ENCODE measurements at places on chromosomes 12 and 14.

DNA sequence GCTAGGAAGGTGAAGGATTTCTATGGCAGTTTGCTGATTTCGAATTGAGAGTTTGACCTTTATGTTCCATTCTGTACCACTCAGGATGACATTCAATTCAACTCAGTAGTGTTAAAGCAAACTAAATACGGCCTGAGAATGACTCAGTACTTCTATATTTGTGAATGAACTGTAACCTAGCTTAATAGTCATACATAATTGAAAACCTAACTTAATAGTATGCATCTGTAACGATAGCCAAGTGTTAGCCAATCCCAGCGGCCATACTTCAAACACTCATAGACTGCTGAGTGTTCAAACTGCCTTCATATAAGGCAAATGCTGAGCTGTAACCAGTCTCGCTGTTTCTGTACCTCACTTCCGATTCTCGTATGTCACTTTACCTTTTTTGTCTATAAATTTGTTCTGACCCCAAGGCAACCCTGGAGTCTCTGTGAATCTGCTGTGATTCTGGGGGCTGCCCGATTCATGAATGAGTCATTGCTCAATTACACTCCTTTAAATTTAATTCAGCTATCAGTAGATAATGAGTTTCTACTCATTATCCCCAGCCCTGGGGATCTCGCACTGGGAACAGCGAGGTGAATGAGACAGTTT is 98.5 kb upstream of the SLC24A4 start:
- DNase-seq = no peak

DNA sequence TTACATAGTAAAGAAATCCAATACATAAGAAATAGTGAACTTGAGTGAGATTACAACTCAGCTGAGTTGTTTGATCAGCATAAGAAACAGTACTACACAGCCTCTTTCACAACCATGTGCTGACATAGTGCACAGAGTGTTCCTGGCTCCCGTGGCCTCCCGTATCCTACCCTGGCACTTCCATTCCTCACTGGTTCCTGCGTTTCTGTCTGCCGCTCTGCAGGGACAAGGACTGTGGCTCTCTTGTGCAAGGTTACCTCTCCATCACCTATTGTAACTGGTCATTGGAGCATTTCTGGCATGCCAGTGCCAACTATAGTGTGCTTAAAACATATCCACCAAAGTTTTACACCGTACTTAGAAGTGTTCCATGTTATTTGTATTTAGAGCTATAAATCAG is 46.3 kb upstream of the PCED1B start:
- no peak for DNase-seq

DNA sequence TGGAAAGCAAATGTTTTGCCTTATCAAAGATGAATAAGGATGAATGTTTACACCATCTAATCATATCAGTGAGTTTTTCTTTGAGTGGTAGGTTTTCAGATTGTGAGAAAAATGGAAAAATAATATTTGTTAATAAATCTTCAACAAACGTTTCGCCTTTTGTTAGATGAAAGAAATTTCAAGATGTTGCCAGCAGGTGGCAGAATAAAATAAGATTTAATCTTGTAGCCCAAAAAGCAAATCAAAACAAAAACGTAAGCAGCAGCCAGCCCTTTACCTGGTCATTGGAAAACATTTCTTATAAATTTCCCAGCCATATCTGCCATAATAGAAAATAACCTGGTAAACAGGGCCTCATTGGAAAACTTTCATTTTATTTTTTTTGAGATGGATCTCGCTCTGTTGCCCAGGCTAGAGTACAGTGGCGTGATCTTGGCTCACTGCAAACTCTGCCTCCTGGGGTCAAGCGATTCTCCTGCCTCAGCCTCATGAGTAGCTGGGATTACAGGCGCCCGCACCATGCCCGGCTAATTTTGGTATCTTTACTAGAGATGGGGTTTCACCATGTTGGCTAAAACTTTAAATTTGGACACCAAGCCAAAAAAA is 15.4 kb upstream of the TMEM120B start:
- peak; percentile 65 for DNase-seq

- DNase-seq = no peak
Measured at GRCh38 chr12:72273499-72273837, 1.3 kb downstream of the TRHDE start.

DNA sequence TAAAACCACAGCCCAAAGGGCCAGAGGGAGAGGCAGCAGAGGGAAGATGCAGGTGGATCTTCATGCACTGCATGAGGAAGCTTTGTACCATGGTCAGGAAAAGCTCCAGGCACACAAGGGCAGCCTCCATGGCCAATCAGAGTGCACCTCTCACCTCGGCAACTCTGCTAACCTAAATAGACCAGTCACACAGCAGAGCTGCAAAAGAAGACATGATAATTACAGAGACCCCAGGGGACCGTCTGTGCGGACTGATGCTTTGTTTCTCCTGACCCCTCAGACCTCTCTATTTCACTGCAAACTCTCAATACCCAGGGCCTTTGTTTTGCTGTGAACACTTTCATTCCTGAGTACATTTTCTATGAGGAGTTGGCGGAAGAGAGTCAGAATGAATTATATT is 10.7 kb upstream of the TCL1B start:
- no peak for DNase-seq

DNA sequence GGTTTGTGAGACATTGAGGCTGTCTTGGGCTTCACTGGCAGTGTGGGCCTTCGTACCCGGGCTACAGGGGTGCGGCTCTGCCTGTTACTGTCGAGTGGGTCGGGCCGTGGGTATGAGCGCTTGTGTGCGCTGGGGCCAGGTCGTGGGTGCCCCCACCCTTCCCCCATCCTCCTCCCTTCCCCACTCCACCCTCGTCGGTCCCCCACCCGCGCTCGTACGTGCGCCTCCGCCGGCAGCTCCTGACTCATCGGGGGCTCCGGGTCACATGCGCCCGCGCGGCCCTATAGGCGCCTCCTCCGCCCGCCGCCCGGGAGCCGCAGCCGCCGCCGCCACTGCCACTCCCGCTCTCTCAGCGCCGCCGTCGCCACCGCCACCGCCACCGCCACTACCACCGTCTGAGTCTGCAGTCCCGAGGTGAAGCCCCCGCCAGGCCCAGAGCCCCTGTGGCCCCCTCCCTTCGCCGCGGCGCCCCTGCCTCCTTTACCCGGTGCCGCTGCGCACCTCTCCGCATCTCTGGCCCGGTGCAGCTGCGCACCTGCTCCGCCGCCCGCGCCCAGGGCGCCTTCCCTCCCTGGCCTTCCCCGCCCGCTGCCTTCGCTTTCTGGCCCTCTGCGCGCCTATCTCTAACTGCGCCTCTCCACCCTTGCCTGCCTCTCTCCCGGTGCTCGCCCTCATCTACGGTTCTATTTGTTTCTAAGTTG is at the start of gene ENO2:
Gene ENO2, plus strand, starts transcription at position 335 of the 701 bp plus-strand sequence. CDS start 1,253 bp downstream, outside the sequence.
- DNase-seq = peak; percentile 80

DNA sequence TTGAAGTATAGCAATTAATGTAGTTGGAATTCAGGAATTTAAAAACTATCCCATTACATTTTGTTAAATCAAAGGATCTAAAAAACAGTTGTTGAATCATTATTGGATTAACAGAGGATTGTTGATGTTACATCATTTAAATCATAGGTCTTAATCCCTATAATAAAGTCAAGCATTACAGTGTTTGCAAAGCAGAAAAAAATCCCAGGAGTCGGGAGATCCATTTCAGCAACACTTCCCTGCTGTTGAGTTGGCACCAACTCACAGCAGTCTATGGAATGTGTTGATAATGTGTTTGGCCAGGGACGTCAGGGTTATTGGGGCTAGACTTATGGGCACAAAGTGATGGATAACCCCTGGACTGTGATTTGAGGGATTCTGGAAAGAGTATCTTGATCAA is 99.1 kb upstream of the TMTC1 start:
- no peak for DNase-seq

DNA sequence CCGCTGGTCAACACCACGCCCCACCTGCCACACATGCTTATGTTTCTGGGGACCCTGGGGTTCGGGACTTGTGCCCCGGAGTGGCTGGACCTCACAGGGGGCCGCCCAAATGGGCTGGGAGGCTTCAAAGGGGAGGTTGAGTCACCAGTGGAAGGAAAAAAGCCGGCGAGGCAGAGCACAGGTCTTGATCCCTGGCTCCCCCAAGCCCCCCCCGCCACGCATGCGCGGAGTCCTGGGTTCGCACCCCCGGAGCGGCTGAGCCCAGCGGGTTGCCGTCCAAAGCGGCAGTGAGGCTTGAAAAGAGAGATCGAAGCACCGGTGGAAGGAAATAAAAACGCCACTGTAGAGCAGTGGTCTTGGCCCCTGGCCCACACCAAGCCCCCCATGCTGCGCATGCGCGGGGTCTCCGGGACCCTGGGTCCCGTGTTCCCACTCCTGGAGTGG is 313.5 kb downstream of the ALG10 start:
- no peak for DNase-seq

DNA sequence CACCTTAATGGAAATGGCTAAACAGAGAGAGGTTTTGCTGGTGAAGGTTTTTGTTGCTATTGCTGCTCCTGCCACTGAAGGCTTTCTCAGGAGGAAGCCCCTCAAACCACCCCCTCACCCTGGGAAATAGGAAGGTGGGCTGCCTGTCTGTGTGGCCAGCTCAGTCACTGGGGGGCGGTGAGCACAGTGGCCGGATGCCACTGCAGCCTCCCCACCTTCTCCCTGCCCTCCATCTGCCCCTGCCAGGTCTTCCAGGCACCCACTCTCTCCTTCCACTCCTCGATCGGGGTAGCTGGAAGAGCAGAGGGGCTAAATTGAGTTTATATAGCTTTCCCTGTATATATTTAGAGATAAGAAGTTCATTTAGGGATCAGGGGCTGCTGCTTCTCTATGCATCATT is 80.8 kb downstream of the PAPOLA start:
- DNase-seq = no peak

DNA sequence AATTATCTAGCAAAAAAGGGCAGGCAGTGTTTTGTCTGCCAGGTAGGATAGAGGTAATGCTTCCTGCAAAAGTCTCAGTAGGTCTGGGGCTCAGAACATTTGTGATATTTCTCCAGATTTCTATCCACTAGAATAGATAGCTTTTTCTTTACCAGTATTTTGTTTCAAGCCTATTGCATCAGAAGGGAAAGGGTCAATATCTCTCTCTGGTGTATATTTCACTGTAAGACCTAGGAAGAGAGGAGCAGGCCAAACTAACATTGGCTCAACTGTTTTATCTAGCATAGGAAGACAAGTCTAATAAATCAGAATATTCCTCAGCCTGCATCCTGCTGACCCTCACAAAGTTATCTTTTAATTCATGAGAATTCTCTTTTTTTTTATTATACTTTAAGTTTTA is 106.7 kb upstream of the DAAM1 start:
- no peak for DNase-seq

DNA sequence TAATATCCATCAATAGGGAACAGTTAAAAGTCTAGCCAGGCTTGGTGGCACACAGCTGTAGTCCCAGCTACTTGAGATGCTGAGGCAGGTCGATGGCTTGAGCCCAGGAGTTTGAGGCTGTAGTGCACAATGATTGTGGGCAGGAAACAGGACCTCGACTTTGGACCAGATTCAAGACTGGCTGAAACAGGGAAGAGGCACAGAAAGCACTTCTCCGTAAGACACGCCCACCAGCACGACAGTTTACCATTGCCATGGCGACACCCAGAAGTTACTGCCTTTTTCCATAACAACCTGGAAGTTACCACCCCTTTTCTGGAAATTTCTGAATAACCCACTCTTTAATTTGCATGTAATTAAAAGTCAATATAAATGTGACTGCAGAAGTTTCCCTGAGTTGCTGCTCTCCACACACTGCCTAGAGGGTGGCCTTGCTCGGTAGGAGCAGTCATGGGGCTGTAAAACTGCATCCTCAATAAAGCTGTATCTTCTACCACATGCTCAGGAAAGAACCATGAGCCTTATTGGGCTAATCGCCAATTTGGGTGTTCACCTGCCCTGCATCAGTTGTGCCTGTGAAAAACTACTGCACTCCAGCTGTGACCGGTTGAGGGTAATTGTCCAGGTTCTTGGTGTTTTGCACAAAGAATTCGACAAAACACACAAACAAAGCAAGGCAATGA is 4.6 kb upstream of the LRRC23 start:
- DNase-seq = no peak

GRCh38 chr12:116813271-116814041 is 67.8 kb downstream of the HRK start:
- no peak for DNase-seq

- DNase-seq = no peak
Measured at GRCh38 chr14:105500726-105501101, 9.7 kb downstream of the TEDC1 start.

DNA sequence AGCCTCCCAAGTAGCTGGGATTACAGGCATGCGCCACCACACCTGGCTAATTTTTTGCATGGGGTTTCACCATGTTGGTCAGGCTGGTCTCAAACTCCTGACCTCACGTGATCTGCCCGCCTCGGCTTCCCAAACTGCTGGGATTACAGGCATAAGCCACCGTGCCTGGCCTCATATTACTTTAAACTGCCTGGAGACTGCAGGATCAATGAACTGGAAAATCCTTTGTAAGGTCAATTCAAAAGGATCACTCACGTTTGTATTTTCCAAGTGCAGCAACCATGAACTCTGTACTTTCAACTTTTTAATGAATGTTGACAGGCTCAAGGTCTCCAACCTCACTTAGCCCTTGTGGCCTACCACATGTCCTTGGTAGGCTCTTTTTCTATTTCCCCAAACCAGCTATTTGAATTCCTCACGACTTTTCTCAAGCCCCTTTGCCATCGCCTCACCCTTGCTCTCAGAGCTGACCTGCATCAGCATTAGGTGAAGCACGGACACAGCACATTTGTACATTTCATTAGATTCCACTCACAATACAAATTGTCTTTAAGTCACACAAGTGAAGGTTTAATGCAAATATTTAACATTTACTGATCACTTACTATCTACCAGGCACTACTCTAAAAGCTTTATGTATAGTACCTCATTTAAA is 42.2 kb upstream of the GCH1 start:
- DNase-seq = no peak

DNA sequence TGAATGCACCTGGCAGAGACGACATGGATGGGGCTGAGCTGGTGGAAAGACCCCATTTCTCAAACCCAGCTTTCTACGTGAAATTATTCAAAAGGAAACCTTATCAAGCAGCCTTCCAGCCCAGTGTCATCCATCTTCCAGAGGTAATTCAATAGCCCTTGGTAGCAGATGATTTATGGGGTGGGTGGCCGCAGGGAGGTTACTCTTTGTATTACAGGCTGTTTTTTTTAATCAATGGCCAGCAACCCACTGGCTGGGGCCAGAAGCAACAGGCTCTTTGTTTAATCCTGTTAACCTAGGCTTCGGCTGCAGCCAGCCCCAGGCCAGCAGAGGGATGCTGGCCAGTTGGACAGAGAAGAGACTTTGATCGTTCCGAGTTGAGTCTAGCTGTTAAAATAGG is 139.8 kb upstream of the SRRM4 start:
- DNase-seq = no peak

- DNase-seq = no peak
Measured at GRCh38 chr14:105952826-105953225, 426.4 kb downstream of the TMEM121 start.

GRCh38 chr14:24329073-24329663 is 5.7 kb downstream of the ADCY4 start:
- no peak for DNase-seq
